ENCODE measurements at places on chromosomes 12 and 14.

GRCh38 chr12:127214186-127214585 lies 1052.8 kb upstream of the TMEM132C start:
- DNase-seq: no peak

DNA sequence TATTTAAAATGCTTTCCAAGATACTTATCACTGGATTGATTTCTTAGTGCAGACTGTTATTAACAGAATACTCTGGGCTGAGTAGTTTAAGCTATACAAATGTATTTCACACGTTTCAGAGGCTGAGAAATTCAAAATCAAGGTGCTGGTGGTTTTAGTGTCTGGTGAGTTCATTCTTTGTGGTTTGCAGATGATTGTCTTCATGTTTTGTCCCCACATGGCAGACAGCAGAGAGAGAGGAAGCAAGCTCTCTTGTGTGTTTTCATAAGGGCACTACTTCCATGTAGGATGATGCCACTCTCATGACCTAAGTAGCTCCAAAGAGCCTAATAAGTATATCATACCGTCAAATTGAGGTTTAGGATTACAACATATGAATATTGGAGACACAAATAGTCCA lies 1348.9 kb upstream of the FLRT2 start:
- DNase-seq: no peak

GRCh38 chr12:67925552-67925951 lies 63.7 kb upstream of the IFNG-AS1 start:
- no peak for DNase-seq

- DNase-seq: no peak
Observed at GRCh38 chr12:18754124-18754707, 16.3 kb downstream of the CAPZA3 start.

DNA sequence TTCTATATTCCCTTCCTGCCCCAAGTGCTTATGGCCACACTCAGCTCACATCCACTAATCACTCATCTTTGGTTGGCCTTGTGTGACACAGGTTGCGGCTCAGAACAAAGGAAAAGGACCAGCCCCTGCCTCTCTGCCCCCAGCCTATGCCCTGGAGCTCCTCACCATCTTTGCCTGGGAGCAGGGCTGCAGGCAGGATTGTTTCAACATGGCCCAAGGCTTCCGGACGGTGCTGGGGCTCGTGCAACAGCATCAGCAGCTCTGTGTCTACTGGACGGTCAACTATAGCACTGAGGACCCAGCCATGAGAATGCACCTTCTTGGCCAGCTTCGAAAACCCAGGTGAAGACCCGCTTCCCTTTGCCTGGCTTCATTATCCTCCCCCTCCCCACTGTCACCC lies 15.8 kb upstream of the OAS2 start:
- no peak for DNase-seq

DNA sequence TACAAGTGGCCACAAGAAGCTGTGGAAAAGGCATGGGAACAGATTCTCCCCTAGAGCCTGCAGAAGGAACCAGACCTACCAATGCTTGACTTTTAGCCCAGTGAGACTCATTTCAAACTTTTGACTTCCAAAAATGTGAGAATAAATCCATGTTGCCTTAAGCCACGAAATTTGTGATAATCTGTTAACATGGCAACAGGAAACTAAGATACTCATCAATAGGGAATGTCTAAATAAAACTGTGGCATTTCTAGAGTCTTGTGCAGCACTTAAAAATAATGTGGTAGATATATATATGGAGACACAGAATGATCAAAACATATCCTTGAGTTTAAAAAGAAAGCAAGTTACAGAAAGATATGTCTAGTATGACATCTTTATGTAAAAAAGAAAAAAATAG lies 12.0 kb downstream of the HECTD4 start:
- no peak for DNase-seq

DNA sequence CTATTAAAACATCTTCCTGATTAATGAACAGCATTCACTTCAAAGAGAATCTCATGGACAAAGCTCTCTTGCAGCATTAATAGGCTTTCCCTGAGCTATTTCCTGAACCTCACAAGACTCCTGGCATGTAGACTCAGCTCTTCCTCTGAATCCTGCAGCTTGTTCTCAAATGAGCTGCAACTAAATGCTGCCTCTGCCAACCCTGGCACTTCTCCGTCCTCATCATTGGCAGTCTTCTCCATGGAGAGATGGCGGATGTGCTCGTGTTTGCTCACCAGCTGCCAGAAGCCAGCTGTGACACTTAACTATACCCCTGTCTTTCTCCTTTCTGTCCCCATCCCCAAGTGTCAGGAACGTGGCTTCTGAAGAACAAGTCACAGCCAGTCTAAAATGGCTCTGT lies 232.1 kb downstream of the FOXN3 start:
- DNase-seq: no peak

GRCh38 chr12:24527102-24527501 lies 421.8 kb downstream of the BCAT1 start:
- no peak for DNase-seq

- DNase-seq: no peak
Observed at GRCh38 chr14:81839056-81839455, 305.4 kb upstream of the SEL1L start.

DNA sequence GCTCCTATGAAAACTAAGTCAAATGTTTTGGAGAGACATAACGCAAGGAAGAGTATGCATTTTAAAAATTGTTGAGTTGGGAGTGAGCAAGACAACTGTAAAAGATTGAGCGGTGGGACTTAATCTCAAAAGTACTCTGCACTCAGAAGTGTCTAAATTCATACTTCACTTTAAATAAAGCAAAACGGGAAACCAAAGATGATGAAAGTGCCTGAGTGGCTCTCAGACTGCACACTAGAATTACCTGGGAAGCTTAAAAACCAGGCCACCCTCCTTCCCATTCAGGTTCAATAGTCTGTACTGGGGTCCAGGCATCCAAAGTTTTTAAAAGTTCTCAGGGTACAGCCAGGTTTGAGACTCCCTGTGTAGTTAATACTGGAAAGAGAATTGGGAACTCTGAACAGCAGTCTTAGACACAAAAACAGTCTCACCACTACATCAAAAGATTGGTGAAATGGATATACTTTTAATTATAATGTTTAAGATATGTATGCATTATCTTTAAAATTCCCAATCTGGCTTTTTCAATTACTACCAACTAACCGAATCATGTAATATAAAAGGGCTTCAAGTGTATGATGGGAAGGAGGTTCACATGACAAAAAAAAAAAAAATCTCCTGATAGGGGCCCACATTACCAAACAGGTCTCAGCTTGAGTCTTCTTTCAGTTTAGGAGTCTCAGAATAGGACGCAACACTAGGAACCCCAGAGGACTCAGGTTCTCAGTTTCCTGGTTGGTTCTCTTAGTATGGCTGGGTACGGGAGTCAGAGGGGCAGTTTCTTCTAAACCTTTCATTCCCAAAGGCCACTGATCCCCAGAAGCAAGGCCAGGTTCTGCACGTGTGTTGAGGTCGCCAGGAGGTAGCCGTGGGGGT lies 1.0 kb downstream of the HOMEZ start:
- DNase-seq: no peak

DNA sequence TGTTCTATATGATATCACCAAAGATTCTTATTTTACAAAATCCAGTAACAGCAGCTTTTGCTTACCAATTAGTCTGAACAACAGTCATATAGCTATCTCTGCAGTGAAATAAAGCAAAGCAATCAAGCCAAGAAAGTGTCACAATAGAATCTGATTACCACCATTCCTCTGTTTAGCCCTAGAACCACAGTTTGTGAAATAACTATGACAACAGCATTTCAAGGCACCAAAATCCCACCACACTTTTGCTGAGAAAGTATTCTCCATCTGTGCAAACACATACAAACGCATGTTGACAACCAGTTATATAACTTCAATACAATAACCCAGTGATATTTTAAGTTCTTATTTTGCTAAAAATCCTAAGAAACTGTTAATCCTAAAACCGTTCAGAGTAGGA lies 7.4 kb downstream of the PPP1R13B start:
- no peak for DNase-seq

- peak; percentile 20 for DNase-seq
Observed at GRCh38 chr12:128783129-128783574, 40.6 kb downstream of the SLC15A4 start.

DNA sequence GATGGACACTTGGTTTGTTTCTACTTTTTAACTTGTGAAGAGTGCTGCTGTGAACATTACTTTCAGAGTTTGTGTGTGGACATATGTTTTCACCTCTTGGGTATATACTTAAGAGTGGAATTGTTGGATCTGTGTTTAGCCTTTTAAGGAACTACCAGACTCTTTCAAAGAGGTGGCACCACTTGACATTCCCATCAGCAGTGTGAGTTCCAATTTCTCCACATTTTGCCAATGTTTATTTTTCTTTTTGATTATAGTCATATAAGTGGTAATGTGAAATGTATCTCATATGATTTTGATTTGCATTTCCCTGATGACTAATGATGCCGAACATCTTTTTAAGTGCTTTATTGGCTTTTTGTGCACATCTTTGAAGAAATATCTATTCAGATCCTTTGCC lies 44.8 kb downstream of the ARHGAP5 start:
- no peak for DNase-seq

- DNase-seq: peak; percentile 44
Observed at GRCh38 chr14:91177073-91178034, 63.5 kb downstream of the DGLUCY start.

DNA sequence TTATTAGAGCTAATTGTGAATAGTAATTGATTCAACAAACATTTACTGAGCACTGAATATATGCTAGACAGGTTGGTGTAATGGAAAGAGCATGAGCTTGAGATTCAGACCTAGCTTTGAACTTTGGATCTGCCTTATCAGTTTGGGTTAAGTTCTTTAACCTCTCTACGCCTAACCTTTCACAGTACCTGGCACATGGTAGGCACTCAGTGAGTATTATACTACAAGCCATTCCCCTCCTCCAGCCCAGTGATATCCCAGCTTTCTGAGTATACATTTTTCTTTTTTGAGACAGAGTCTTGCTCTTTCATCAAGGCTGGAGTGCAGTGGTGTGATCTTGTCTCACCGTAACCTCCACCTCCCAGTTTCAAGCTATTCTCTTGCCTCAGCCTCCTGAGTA lies 32.0 kb downstream of the FAM177A1 start:
- DNase-seq: no peak

DNA sequence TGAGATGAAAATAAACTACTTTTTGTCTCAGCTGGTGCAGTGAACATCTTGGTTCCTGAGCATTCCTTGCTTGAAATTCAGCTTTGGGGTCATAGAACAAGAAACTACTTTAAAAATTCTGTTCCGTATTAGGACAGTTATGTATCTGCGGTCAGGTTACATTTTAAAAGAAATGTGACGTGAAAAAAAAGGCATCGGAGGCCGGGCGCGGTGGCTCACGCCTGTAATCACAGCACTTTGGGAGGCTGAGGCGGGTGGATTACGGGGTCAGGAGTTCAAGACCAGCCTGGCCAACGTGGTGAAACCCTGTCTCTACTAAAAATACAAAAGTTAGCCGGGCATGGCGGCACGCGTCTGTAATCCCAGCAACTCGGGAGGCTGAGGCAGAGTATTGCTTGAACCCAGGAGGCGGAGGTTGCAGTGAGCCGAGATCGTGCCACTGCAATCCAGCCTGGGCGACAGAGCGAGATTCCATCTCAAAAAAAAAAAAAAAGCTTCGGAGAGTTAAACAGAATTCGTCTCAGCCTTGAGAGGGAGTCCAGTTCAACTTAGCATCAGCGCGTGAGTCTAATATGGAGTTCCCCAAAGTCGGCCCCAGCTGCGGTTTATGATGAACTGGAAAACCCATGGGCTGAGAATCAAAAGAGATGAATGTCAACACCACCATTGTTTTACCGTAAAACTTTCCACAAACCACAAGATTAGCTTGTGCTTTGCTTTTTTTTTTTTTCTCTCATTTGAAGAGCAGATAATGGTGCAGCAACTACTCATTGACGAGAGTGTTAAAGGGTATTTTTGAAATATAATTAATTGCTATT lies 2.1 kb upstream of the SLC2A13 start:
- peak; percentile 50 for DNase-seq

- DNase-seq: no peak
Observed at GRCh38 chr12:123942238-123942653, 30.4 kb downstream of the CCDC92 start.

- DNase-seq: no peak
Observed at GRCh38 chr12:123058481-123058880, 78.0 kb downstream of the ARL6IP4 start.

DNA sequence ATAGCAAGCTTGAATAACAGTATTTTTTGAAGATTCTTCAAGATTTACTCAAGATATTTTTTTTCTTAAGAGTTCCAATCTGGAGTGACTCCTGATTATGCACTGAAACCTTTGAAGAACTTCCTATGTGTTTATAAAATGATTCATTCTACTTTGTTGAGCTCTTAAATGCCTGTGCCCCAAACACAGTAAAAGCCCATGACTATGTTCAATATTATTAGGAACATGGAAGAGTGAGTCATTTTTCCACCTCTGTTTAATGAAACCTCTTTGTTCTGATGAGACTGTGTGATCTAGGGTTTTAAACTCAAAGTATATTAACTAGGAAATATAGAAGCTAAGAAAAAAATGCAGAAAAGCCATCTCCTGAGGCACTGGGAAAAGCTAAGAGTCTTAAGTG lies 415.0 kb upstream of the FBXO33 start:
- no peak for DNase-seq

DNA sequence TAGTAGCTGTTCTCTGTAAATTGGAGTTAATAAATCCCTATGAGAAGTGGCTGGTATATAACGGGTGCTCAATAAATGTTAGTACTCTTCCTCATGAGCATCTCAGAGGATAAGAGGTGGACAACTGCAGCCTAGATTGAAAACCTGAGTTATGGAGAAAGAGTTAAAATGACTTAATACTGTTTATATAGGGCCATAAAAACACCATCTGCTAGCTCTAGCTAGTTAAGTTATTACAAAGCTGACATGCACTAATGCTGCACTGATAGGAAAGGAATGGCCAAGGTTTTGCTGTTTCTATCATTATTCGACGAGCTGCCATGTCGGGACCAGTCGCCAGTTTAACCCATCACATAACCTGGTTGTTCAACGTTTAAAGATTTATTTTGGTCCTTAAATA lies 72.0 kb upstream of the SEL1L start:
- no peak for DNase-seq

GRCh38 chr14:105049753-105050550 lies 15.3 kb downstream of the GPR132 start:
- DNase-seq: no peak

DNA sequence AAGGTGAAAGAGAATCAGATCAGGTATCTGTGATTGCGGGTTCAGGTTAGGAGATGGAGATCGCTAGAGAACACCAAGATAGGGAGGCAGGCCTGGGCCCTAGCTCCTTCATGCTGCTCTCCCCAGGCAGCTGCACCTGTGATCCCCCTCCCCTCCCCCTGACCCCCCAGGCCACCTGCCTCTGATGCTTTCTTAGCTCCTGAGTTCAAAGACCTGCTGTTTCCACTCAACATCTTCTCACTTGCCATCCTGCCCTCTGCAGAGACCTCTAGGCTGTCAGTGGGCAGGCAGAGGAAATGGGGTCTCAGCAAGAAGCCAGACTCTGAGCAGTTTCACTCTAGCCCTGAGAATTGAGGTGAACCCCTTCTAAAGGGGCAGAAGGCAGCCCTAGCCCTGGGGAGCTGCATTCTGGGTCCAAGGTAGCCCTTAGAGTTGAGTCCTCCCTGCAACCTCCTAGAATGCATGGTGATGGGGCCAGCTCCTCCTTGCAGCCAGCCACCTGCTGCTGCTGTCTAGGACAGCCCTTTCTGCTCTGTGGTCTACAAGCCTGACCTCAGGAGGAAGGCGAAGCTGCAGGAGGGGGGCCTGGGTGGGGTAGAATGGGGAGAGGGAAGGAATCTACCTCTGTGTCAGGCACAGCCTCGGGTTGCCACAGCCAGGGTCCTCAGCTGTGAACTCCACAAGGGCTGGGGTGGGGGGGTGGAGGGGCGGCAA lies 6.4 kb upstream of the SLC48A1 start:
- no peak for DNase-seq

All from stimulated activated CD4-positive, alpha-beta T cell treated with anti-CD3 and anti-CD28 coated beads, Interleukin-4, amount 100 ng/mL, for 48 hours (primary cell).